ENCODE measurements at places on chromosomes 7 and 10.

DNA sequence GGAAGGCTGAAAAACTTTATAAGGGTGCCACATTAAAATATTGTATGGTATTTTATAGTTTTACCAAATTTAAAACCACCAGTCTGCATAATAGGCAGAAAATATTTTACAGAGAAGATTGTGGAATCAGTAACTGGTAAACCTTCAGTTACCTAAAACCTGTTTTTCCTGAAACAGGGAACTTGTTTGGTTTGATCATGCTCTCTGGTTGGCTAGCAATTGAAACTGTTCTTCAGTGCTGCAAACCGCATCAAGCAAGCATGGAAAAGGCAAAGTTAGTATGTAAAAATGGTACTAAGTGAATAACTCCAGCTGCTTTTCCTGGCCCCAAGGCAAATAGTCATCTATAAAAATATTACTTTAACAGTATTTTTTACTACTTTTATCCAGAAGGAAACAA is 316.9 kb upstream of the LRRN3 start:
- no peak for DNase-seq

DNA sequence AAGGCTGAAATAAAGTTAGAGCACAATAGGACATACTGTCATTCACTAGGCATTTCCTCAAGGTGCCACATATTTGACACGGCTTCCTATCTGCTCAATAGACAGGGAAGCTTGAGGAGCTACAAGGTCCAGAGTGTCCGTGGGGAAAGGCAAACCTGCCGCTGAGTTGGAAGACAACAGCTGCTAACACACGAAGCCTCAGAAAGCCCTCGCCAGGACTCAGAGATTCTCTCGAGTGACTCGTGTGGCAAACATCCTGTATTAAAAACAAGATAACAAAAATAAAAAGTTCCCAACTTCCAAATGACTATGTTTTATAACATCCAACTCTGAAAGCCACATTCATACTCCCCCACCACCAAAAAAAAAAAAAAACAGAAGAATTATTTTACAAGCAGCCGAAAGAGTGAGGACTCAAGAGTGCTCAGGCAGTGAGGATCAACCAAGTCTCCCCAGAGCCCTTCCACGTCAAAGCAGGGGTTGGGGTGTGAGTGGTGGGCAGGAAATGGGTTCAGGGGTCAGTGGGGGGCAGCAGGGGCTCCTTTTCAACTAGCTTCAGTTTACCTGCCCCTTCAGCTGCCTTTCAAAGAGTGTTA is 67.6 kb downstream of the STK17A start:
- no peak for DNase-seq

DNA sequence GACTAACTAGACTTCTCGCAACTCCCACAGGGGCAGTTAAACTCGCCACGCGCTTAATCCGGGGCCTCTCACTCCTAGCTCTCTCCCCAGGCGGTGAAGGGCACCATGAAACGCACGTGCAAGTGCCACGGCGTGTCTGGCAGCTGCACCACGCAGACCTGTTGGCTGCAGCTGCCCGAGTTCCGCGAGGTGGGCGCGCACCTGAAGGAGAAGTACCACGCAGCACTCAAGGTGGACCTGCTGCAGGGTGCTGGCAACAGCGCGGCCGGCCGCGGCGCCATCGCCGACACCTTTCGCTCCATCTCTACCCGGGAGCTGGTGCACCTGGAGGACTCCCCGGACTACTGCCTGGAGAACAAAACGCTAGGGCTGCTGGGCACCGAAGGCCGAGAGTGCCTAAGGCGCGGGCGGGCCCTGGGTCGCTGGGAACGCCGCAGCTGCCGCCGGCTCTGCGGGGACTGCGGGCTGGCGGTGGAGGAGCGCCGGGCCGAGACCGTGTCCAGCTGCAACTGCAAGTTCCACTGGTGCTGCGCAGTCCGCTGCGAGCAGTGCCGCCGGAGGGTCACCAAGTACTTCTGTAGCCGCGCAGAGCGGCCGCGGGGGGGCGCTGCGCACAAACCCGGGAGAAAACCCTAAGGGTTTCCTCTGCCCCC is 19.5 kb downstream of the WNT8B start:
- DNase-seq, result peak; percentile 15

- DNase-seq, result no peak
Measured at GRCh38 chr10:19628767-19629560, 187.3 kb upstream of the PLXDC2 start.

DNA sequence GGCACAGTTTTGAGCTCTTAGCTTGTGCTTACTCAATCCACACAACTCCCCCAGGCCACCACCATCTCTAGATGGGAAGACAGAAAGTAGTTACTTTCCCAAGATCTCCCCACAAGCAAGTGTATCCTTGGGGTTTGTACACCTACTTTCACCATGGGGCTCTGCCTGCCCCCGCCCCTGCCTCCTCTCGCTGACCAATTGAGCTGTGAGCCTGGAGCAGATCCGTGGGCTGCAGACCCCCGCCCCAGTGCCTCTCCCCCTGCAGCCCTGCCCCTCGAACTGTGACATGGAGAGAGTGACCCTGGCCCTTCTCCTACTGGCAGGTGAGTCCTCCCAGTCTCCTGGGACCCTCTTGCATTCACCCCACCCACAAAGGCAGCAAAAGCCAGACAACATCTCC is 2.0 kb downstream of the FXYD4 start:
- DNase-seq, result no peak

GRCh38 chr7:108012499-108013430 is 9.8 kb upstream of the LAMB1 start:
- no peak for DNase-seq

DNA sequence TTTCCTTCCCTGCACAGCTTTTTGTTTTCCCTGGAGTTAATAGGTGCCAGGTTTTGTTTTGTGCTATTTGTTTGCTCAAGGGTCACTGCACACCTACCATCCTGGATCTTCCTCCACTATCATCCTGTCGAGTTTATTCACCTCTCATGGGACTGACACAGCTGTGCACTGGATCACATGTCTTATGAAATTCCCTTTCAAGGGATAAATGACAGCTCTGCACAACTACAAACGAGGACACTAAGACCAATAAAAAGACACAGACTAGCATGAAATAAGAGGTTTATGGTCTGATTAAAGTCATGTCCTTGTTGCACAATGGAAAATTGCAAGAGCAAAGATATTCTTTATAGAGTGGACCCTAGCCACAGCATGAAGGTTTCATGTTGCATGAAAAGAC is 76.7 kb upstream of the SFMBT2 start:
- no peak for DNase-seq

GRCh38 chr10:42877496-42878030 is 95.0 kb downstream of the BMS1 start:
- DNase-seq, result no peak

GRCh38 chr7:103972779-103973434 is 16.6 kb downstream of the RELN start:
- no peak for DNase-seq

DNA sequence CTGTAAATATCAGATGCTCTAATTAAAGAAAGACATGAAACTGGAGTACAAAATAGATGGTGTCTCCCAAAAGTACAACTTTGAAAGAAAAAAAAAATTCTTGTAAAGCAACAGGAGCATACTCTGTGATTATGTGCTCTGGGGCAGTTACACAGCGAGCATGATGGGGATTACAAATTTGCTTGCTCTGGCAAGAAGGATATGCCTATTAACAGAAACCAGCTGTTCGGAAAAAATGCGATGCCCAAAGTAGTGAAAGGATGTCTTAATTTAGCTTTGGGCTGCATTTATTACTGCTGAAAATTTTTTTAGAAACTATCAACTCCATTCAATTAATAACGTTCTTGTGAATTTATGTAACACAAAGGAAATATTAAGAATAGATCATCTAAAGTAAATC is 256.9 kb upstream of the TPK1 start:
- DNase-seq, result no peak

DNA sequence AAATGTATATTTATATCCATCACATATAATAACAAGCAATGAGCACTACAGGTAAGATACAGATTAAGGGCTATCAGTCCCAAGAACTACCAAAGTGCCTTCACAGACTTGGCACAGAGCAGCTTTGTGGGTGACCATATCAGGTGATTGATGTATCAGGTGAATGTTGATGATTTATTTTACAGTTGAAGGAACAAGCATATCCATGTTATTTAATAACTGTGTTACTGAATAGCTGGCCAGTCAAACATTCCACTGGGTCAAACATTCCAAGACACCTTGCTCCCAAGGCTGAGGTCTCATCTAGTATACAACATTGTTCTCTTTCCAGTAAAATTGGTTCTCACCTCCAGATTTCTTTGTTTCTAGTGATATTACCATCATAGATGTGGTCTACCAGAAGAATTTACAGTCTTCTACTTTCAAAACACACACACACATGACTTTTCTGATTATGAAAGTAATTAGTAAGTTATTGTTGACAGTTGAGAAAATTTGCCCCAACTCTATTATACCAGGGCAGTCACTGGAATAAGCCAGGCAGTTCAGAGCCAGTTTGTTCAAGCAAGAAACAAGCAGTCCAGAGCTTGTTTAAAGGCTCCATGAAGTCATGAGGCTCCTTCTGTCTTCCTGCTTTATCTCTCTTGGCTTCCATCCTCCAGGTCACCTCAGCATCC is 68.2 kb downstream of the ELAPOR2 start:
- DNase-seq, result no peak

GRCh38 chr10:89503652-89504370 is 31.6 kb downstream of the SLC16A12 start:
- DNase-seq, result no peak

GRCh38 chr7:11985376-11985775 is 153.4 kb upstream of the THSD7A start:
- DNase-seq, result no peak

DNA sequence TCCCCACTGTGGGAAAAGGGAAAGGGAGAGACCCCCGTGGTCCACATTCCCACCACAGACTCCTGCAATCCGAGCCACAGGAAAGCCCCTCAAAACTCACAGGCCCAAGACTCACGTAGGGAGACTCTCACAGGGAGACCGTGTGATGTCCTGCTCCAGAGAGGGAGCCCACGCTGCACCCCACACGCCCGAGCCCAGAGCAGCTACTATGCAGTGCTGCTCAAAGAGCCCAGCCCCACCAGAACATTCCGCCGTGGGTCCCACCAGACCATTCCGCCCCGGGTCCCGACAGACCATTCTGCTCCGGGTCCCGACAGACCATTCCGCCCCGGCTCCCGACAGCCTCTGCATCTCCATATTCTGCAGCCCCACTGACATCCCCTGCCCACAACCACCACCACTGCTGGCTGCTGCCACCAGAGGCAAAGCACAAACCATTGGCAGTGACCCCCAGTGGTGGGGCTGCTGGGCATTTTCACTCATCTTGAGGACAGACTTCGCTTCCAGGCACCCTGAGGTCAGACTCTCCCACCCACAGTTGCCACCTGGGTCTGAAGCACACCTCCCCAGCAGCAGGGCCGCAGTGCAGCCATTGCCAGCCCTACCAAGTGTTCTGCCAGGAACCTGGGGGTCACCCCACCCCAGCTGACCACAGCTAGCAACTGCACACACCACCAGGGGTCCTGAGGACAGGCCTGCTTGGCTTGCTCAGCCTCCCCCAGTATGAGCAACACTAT is 625.4 kb upstream of the FOXK1 start:
- no peak for DNase-seq

DNA sequence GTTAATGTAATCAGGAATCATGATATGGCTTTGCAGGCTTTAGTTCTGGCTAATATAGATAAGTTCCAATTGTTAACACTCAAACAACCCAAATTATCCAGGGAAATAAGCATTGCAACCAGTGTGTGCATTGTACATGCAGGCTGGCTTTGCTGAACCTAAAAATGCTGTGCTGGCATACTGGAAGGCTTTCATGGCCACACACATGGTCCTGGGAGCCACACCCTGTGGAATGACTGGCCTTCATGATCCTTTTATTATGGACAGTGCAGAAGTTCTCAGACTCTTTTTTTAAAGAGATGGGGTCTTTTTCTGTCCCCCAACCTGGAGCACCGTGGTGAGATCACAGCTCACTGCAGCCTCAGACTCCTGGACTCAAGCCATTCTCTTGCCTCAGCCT is 5.0 kb downstream of the ELMO1 start:
- no peak for DNase-seq

GRCh38 chr7:85708221-85708620 is 521.4 kb upstream of the SEMA3D start:
- DNase-seq, result no peak

- DNase-seq, result no peak
Measured at GRCh38 chr7:12196386-12196785, 14.7 kb upstream of the TMEM106B start.

DNA sequence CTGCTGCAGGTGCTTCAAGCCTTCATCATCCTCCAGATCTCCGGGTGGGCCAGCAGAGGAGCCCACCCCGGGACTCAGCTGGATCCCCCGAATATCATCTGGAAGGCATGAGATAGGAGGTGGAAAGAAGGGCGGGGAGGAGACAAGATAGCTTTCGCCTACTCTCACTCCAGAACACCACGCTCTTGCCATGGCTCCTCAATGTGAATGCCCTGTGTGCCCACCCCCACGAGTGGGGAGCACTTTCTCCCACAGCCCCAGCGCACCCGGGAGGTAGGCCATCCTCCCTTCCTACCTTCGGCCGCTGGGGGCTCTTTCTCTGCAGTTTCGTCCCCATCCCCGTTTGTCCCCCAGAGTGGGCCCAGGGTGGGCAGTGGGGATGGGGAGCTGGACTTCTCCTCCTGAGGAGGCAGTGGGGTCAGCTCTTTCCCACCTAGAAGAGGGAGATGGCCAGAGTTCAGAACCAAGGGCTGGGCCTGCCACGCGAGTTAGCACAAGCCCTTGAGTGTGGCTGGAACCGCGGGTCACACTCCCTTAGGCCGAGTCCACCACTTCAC is 8.9 kb downstream of the GIGYF1 start:
- DNase-seq, result no peak

DNA sequence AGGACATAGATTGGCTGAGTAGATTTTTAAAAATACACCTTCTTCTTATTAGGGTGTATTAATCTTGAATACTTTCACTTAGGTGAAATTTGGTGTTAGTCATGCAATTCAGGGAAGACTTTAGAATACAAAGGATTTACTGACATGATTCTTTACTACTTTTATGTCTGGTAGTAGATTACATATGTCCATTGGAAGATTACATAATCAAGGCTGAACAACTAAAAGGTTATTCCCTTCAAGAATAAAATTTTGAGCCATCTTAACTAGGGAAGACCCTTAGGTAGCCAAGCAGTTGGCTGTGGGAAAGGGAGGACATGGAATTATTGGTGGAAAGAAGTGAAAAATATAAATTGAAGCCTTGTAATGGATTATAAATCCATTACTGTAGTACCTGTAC is 165.0 kb downstream of the ITGB1 start:
- no peak for DNase-seq

DNA sequence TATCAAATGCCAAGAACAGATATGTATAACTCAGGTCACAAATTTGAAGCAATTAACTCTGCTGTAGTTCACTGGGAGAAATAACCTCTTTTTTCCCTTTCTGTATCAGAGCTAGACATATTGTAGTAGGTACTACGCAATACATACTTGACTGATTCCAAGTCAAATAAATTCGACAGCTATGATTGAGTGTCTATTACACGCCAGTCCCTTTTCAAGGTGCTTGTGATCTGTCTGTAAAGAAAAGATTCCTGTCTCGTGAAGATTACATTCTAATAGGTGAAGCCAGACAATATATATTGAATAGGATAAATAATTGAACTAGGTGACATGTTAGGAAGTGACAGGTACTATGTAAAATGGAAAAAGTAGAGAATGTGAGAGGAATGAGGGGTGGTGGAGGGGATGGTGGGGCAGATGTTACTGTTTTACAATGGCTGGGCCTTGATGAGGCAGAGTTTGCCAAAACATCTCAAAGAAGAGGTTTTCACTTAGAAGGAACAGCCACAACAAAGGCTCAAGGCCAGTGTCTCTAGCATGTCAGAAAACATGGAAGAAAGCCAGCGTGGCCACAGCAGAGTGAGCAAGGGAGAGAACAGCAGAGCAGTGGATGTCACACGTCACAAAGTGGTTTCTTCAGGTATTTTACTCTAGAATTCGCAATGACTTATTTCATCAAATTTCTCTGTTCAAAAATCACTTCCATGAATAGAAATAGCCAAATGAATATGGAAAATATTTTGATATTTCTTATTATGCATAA is 282.6 kb upstream of the CACNA2D1 start:
- peak; percentile 55 for DNase-seq
